ENCODE measurements at places on chromosomes 7 and 10. TPM values are rescaled to one million over a fixed set of nuclear protein-coding genes. Genes with fewer than 3 reads are reported as not detected.

Gene CD36
- polyA plus RNA-seq: 102 TPM

Gene CCDC172
- not detected for polyA plus RNA-seq

Gene POLR1F
- 21.6 TPM for polyA plus RNA-seq

Gene VAX1
- not detected for polyA plus RNA-seq

Gene KCND2
- 6.1 TPM for polyA plus RNA-seq

Gene JAZF1
- 9.3 TPM for polyA plus RNA-seq

Gene FAM221A
- 1.5 TPM for polyA plus RNA-seq

Gene LRRC18
- 0.08 TPM for polyA plus RNA-seq

Gene SLC26A3
- polyA plus RNA-seq: not detected

Gene TMEM196
- polyA plus RNA-seq: not detected

Gene UNCX
- not detected for polyA plus RNA-seq

Gene GNAI1
- polyA plus RNA-seq: 47.8 TPM

Gene CALML5
- not detected for polyA plus RNA-seq

Gene VWC2
- polyA plus RNA-seq: not detected
